ENCODE measurements at places on chromosomes 5 and 9. TPM values are rescaled to one million over a fixed set of nuclear protein-coding genes. Genes with fewer than 3 reads are reported as not detected.

The ZNF462 gene
- total RNA-seq, result 39.6 TPM

DNA sequence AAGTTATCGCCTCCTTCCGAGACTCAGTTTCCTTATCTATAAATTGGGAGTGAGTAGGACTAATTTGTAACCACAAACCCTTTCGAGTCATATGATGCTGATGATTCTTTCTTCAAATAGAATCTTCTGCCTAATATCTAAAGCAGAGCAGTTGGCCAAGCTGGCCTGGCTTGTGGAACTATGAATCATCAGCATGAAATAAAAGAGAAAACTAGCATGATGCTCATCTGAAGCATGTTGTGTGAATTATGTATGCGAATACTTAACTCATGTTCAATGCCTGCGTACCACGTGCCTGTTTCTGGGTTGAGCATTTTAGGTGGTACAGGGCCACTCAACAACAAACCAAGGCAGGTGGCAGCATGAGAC is 15.0 kb upstream of the ORM1 start:
- DNase-seq, result peak; percentile 11

DNA sequence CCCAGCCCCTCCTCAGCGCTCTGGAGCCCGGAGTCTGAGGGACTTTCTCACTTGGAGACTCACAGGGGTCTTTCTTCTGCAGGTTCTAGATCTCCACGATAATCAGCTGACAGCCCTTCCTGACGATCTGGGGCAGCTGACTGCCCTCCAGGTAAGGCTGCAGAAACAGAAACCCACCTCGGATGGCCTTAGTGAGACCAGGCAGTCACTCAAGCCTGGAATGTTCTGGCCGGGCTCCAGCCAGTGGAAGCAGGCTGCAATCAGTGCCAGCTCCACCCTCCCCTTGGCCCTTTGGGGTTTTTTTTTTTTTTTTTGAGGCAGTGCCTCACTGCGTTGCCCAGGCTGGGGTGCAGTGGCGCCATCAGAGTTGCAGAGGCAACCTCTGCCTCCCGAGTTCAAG is 7.6 kb downstream of the LRSAM1 start:
- no peak for DNase-seq

The ANKRD34B gene
- not detected for total RNA-seq

DNA sequence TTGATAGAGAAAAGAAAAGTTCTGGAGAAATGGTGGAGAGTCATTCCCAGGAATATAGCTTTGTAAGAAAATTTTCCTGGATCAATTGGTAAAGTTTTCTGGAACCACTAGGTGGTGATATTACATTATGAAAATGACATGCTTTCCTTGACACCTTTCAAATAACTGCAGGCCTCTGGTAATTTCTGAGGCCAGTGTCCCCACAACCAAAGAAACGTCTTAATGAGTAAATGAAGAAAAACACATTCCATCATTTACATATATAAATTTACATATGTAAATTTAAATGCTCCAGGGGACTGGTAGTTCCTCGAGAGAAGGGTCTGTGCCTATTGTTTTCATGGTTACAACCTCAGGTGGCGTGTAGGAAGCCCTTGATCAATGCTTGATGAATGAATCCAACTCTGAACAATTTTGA is 17.2 kb upstream of the RGS3 start:
- no peak for DNase-seq

GRCh38 chr5:172828911-172829431 is 5.1 kb upstream of the ERGIC1 start:
- DNase-seq, result no peak

The SLC6A3 gene
- 0.40 TPM for total RNA-seq

The CCNO gene
- 0.95 TPM for total RNA-seq

All from Peyer's patch (tissue), 4 donors.